ENCODE measurements at places on chromosomes 1 and 21. TPM values are rescaled to one million over a fixed set of nuclear protein-coding genes. Genes with fewer than 3 reads are reported as not detected.

Gene MANEAL
- 9.9 TPM for total RNA-seq

Gene LAD1
- not detected for total RNA-seq

Gene CNIH3
- total RNA-seq, result 31.4 TPM

Gene SPRR2F
- not detected for total RNA-seq

Gene PPP1R12B
- 5.3 TPM for total RNA-seq

Gene SNRNP40
- 50.7 TPM for total RNA-seq

Gene FAM151A
- not detected for total RNA-seq

Gene SLC35D1
- total RNA-seq, result 22.7 TPM

Gene LHX8
- not detected for total RNA-seq

Gene SLAMF6
- total RNA-seq, result not detected

Gene COL6A1
- total RNA-seq, result 368 TPM

Gene TMEM35B
- total RNA-seq, result 27.0 TPM

Gene CACNA1E
- total RNA-seq, result not detected

Gene SLC44A5
- not detected for total RNA-seq

Gene ACKR1
- total RNA-seq, result not detected

Gene GBP3
- 32.5 TPM for total RNA-seq

Gene PKP1
- total RNA-seq, result not detected

Gene AK5
- 65.4 TPM for total RNA-seq

Gene FCRL1
- not detected for total RNA-seq

Gene INSRR
- total RNA-seq, result not detected

Gene PIK3R3
- total RNA-seq, result 9.7 TPM

Gene TNNT2
- not detected for total RNA-seq

Gene SLAMF9
- 0.41 TPM for total RNA-seq

Gene RNU1-4
- total RNA-seq, result 2,394 TPM
